ENCODE measurements at places on chromosomes 13 and 19. TPM values are rescaled to one million over a fixed set of nuclear protein-coding genes. Genes with fewer than 3 reads are reported as not detected.

The EXOC3L2 gene
- 0.73 TPM for total RNA-seq

The GSK3A gene
- 22.6 TPM for total RNA-seq

The ZNF675 gene
- total RNA-seq, result 2.7 TPM

The NLRP9 gene
- not detected for total RNA-seq

The ANKRD24 gene
- total RNA-seq, result 3.1 TPM

The ANGPTL8 gene
- total RNA-seq, result not detected

The GIPC1 gene
- 174 TPM for total RNA-seq

The SPIB gene
- not detected for total RNA-seq

The ATP12A gene
- total RNA-seq, result not detected

The SYT5 gene
- not detected for total RNA-seq

The PIN1 gene
- 101 TPM for total RNA-seq

The TMC4 gene
- 35.8 TPM for total RNA-seq

The ZNF560 gene
- total RNA-seq, result not detected

The LRP3 gene
- total RNA-seq, result 26.6 TPM

The SOX1 gene
- total RNA-seq, result not detected

The APOE gene
- 61.3 TPM for total RNA-seq

The ATCAY gene
- total RNA-seq, result 0.87 TPM

The IRGC gene
- not detected for total RNA-seq

The CADM4 gene
- 6.1 TPM for total RNA-seq

The C1QTNF9 gene
- total RNA-seq, result not detected

The CGB8 gene
- total RNA-seq, result not detected

The RHPN2 gene
- 73.5 TPM for total RNA-seq

The ZNF578 gene
- 4.4 TPM for total RNA-seq

The PEG3 gene
- total RNA-seq, result 2.3 TPM

The EID2 gene
- total RNA-seq, result not detected

The POU2F2 gene
- total RNA-seq, result 0.89 TPM

The ACTMAP gene
- 0.73 TPM for total RNA-seq

The URAD gene
- total RNA-seq, result 165 TPM

The SYCN gene
- not detected for total RNA-seq

The ZNF229 gene
- not detected for total RNA-seq

The IL4I1 gene
- total RNA-seq, result not detected

The MEIS3 gene
- total RNA-seq, result 3.1 TPM

The TPT1 gene
- total RNA-seq, result 4,994 TPM

The ZNF729 gene
- not detected for total RNA-seq

The CCDC8 gene
- total RNA-seq, result 0.89 TPM

The KCTD12 gene
- 63.6 TPM for total RNA-seq

The ADGRE3 gene
- 0.55 TPM for total RNA-seq

The ZIK1 gene
- 0.29 TPM for total RNA-seq

The HPN gene
- total RNA-seq, result 45.2 TPM

The ZNF181 gene
- total RNA-seq, result 2.3 TPM

The RAB20 gene
- total RNA-seq, result 11.7 TPM

The TMEM272 gene
- not detected for total RNA-seq

The MCEMP1 gene
- total RNA-seq, result 7.0 TPM

The ZNF418 gene
- total RNA-seq, result 43.3 TPM

The PSG3 gene
- not detected for total RNA-seq

The STOML3 gene
- not detected for total RNA-seq

The FZR1 gene
- 113 TPM for total RNA-seq

The STK24 gene
- total RNA-seq, result 33.0 TPM

The MAMSTR gene
- 0.55 TPM for total RNA-seq

The PDX1 gene
- 0.92 TPM for total RNA-seq

The NFILZ gene
- not detected for total RNA-seq

The CD70 gene
- total RNA-seq, result not detected

The CEACAM19 gene
- 2.8 TPM for total RNA-seq

The BORA gene
- total RNA-seq, result 8.5 TPM

The ADM5 gene
- total RNA-seq, result not detected

The PRSS57 gene
- total RNA-seq, result not detected

The IGLON5 gene
- total RNA-seq, result not detected
